ENCODE measurements at places on chromosomes 3 and 15. TPM values are rescaled to one million over a fixed set of nuclear protein-coding genes. Genes with fewer than 3 reads are reported as not detected.

Gene NDN
- total RNA-seq, result 40.3 TPM

Gene SLC12A1
- total RNA-seq, result under 0.01 TPM

Gene BFSP2
- total RNA-seq, result not detected

Gene RBM6
- 60.4 TPM for total RNA-seq

Gene AMIGO3
- total RNA-seq, result 1.0 TPM

Gene FES
- 110 TPM for total RNA-seq

Gene TNFAIP8L3
- total RNA-seq, result 49.9 TPM

Gene SEMA3G
- total RNA-seq, result 30.9 TPM

Gene EBLN2
- total RNA-seq, result 5.2 TPM

Gene IL17RE
- 0.14 TPM for total RNA-seq

Gene OR5K2
- total RNA-seq, result not detected

Gene CYP8B1
- not detected for total RNA-seq

Gene KY
- total RNA-seq, result not detected

Gene PIF1
- total RNA-seq, result 5.4 TPM

Gene CHAC1
- total RNA-seq, result 2.9 TPM

Gene ACKR4
- total RNA-seq, result 0.85 TPM

Gene FSTL1
- total RNA-seq, result 524 TPM

Gene MASP1
- 2.3 TPM for total RNA-seq

Gene RARB
- total RNA-seq, result 1.5 TPM

Gene EMC7
- total RNA-seq, result 37.1 TPM

Gene ZNF619
- 9.5 TPM for total RNA-seq

Gene RPP14
- 22.0 TPM for total RNA-seq

Gene CLDN11
- total RNA-seq, result 515 TPM

Gene TNNC1
- total RNA-seq, result not detected

Gene SLC24A1
- total RNA-seq, result 20.5 TPM

Gene TM6SF1
- 34.7 TPM for total RNA-seq

Gene RUVBL1
- 90.0 TPM for total RNA-seq

Gene ARPIN
- 14.8 TPM for total RNA-seq

Gene PRSS50
- not detected for total RNA-seq

Gene PLIN1
- total RNA-seq, result under 0.01 TPM

Gene NR1I2
- under 0.01 TPM for total RNA-seq

Gene TGM5
- total RNA-seq, result not detected

Gene FYCO1
- total RNA-seq, result 20.9 TPM

Gene SIDT1
- 0.09 TPM for total RNA-seq

Gene DAZL
- total RNA-seq, result not detected

Gene SCAANT1
- total RNA-seq, result not detected

Gene LCTL
- total RNA-seq, result not detected

Gene TMEM62
- 21.4 TPM for total RNA-seq

Gene TNFSF10
- total RNA-seq, result 180 TPM

Gene SYNM
- 60.0 TPM for total RNA-seq

Gene MYD88
- 29.9 TPM for total RNA-seq

Gene SH3GL3
- total RNA-seq, result not detected

Gene TM4SF4
- not detected for total RNA-seq

Gene POMGNT2
- 7.5 TPM for total RNA-seq

Gene PROK2
- total RNA-seq, result not detected

Gene ERC2
- total RNA-seq, result 0.79 TPM

Gene GOLGA8R
- 1.0 TPM for total RNA-seq

Gene CEMIP
- total RNA-seq, result 0.85 TPM

Gene CFAP92
- 1.9 TPM for total RNA-seq

Gene MAP2K1
- total RNA-seq, result 41.4 TPM

Gene ANKUB1
- total RNA-seq, result not detected

Gene MME
- total RNA-seq, result 20.8 TPM

Gene MORC1
- total RNA-seq, result not detected
